Colonic mucosa (tissue), 4 donors: ENCODE measurements at places on chromosomes 12 and 14. TPM values are rescaled to one million over a fixed set of nuclear protein-coding genes. Genes with fewer than 3 reads are reported as not detected.

ABCB9 gene
- 4.5 TPM for total RNA-seq

TCHP gene
- 27.0 TPM for total RNA-seq

RNU4-1 gene
- total RNA-seq = 3,531 TPM

IFNG-AS1 gene
- not detected for total RNA-seq

ABCD2 gene
- 0.17 TPM for total RNA-seq

GMPR2 gene
- 57.9 TPM for total RNA-seq

TRIAP1 gene
- total RNA-seq = 20.4 TPM

CYP46A1 gene
- 0.25 TPM for total RNA-seq

KRT78 gene
- total RNA-seq = not detected

IL25 gene
- not detected for total RNA-seq

CCDC184 gene
- total RNA-seq = 0.53 TPM

DNA sequence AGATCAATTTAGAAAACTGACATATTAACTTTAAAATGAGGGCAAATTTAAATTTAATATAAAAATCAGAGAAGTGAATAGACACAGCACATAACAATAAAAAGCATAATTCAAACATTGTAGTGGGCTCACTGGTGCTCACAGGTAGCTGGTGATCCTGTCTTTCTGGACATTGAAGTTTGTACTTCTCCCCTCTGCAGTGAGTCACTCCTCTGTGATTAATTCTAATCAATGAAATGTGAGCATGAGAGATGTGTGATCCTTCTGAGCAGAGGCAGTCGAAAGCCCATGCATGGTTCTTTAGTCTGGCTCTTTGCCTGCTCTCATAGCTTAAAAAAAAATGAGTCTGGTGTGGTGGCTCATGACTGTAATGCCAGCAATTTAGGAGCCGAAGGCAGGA is 59.0 kb upstream of the RERGL start:
- H3K27ac ChIP-seq = no peak overlapping the region
- H3K36me3 ChIP-seq = no peaks in the 10 kb centered on the region
- H3K4me3 ChIP-seq = no peak overlapping the region
- no peak for DNase-seq

GRCh38 chr12:6158749-6159148 is 34.3 kb upstream of the VWF start:
- no peak overlapping the region for H3K4me3 ChIP-seq
- no peaks in the 10 kb centered on the region for H3K36me3 ChIP-seq
- H3K4me1 ChIP-seq = no peaks in the 10 kb centered on the region
- no peaks in the 10 kb centered on the region for H3K27me3 ChIP-seq
- H3K27ac ChIP-seq = no peak overlapping the region

DNA sequence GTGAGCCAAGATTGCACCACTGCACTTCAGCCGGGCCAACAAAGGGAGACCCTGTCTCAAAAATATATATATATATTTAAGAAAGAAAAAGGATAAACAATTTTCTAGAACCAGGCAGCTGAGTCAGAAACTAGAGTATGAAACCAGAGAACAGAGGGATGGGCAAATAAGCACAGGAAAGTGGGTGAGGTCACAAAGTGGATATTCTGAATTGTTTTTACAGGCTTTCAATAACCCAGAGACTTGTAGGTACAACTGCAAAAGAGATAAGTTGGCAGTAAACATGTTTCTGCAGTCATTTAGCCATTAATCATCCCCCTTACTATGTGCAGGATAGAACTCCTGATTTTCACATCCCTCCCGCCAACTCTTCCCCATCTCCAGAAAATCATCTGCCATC is 94.2 kb downstream of the BTG1 start:
- no peaks in the 10 kb centered on the region for H3K36me3 ChIP-seq
- no peaks in the 10 kb centered on the region for H3K4me1 ChIP-seq
- H3K27me3 ChIP-seq = no peaks in the 10 kb centered on the region
- DNase-seq = no peak
- no peak overlapping the region for H3K4me3 ChIP-seq

DNA sequence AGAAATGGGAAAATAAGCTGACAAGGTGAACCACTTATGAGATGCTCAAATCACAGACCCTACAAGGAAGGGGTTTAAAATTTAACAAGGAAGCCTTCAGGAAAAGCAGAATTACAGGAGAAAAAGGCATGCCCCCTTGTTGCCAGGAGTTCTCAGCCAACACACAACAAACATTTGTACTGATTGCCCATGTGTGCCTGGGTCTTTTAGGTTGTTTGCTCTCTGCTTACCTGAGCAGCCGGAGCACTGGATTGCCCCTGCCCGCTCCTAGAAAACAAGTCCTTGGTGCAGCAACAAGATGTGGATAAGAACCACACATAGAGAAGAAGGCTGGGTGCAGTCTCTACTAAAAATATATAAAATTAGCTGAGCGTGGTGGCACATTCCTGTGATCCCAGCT is 3.4 kb downstream of the DRAM1 start:
- no peak for DNase-seq
- H3K4me3 ChIP-seq = no peak overlapping the region
- H3K36me3 ChIP-seq = no peaks in the 10 kb centered on the region
- H3K27me3 ChIP-seq = no peaks in the 10 kb centered on the region
- no peak overlapping the region for H3K27ac ChIP-seq

GRCh38 chr12:51895378-51896135 is 7.7 kb downstream of the ANKRD33 start:
- H3K27ac ChIP-seq = peak overlapping the region; percentile 24
- no peak overlapping the region for H3K4me3 ChIP-seq
- H3K36me3 ChIP-seq = no peaks in the 10 kb centered on the region
- no peaks in the 10 kb centered on the region for H3K27me3 ChIP-seq

- H3K4me1 ChIP-seq = peaks cover 10% of the 10 kb centered on the region
- H3K4me3 ChIP-seq = peak overlapping the region; percentile 77
- H3K36me3 ChIP-seq = no peaks in the 10 kb centered on the region
- peak; percentile 78 for DNase-seq
Measured at GRCh38 chr12:55728186-55728938, 447 bp downstream of the CD63 start.

- no peaks in the 10 kb centered on the region for H3K36me3 ChIP-seq
- no peaks in the 10 kb centered on the region for H3K4me1 ChIP-seq
- no peak for DNase-seq
- H3K4me3 ChIP-seq = no peak overlapping the region
- H3K27me3 ChIP-seq = no peaks in the 10 kb centered on the region
- no peak overlapping the region for H3K27ac ChIP-seq
Measured at GRCh38 chr12:108231109-108231905, 102.2 kb downstream of the WSCD2 start.

DNA sequence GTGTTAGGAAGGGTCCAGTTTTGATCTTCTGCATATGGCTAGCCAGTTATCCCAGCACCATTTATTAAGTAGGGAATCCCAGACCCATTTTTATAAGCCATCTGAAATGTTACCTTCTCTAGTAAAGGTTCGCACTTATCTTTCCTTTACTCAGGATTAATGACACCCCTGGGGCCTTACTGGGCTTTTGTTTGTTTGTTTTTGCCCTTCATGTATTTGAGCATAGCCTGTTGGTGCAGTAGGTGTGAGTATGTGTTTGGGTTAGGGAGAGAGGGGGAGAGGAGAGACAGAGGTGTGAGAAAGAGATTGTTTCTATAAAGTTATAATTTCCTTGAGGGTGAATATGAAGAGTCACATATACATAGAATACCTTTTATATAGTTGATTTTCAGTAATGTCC is 96.9 kb downstream of the AKAP6 start:
- no peaks in the 10 kb centered on the region for H3K36me3 ChIP-seq
- DNase-seq = no peak
- no peaks in the 10 kb centered on the region for H3K4me1 ChIP-seq
- H3K27me3 ChIP-seq = no peaks in the 10 kb centered on the region
- H3K27ac ChIP-seq = no peak overlapping the region

DNA sequence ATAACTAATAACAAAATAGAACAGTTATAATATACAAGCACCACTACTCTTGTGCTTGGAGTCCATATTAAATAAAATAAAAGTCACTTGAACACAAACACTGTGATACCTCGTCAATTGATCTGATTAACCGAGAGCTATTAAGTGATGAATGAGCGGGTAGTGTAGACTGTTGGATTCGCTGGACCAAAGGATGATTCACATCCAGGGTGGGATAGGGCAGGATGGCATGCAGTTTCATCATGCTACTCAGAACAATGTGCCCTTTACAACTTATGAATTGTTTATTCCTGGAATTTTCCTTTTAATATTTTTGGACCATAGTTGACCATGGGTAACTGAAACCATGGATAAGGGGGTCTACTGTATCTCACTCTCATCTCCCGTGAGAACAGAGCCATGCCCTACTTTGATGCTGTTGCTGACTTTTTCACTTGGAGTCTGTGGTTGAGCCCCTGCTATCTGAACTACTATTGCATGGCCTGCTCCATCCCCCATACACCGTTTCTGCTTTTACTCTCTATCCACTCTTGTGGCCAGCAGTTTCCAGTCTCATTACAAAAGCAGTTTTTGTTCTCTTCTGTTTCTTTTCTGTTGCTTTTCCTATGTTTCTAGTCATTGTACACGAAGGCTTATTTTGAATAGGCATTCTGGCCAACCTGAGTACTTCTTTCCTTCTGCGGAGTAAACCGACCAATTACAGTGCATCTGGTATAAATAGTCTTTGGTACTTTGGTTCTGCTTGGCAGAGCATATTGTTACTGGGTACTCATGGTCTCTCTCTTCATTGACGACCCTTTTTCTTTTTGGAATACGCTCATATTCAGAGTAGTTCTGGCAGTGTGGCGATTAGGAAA is 12.2 kb downstream of the TMTC2 start:
- H3K4me3 ChIP-seq = no peak overlapping the region
- no peaks in the 10 kb centered on the region for H3K4me1 ChIP-seq
- H3K27ac ChIP-seq = no peak overlapping the region
- H3K27me3 ChIP-seq = no peaks in the 10 kb centered on the region
- no peak for DNase-seq

DNA sequence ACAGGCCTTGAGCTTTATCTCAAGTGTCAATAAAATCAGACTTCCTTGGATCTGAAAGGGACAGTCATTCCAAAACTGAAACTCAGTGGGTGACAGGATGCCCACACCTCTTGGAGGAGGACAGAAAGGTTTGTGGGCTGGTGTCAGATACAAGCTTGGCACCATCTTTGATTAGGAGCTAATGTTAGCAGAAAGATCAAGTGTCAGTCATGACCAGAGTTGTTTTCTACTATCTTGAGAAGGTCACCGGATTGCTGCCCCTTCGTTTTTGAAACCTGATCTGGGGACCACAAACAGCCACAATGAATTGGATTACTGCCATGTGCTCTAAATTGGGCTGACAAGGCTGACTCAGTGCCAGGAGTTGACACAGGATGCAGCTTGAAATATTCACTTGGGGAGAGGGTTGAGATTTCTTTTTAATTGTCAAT is 88.3 kb downstream of the OTOGL start:
- no peak overlapping the region for H3K4me3 ChIP-seq
- H3K27me3 ChIP-seq = no peaks in the 10 kb centered on the region
- H3K4me1 ChIP-seq = no peaks in the 10 kb centered on the region
- DNase-seq = no peak
- peak overlapping the region; percentile 25 for H3K27ac ChIP-seq

GRCh38 chr14:87698481-87698880 is 294.5 kb downstream of the GALC start:
- no peaks in the 10 kb centered on the region for H3K36me3 ChIP-seq
- H3K4me1 ChIP-seq = no peaks in the 10 kb centered on the region
- H3K27me3 ChIP-seq = no peaks in the 10 kb centered on the region
- no peak overlapping the region for H3K4me3 ChIP-seq

DNA sequence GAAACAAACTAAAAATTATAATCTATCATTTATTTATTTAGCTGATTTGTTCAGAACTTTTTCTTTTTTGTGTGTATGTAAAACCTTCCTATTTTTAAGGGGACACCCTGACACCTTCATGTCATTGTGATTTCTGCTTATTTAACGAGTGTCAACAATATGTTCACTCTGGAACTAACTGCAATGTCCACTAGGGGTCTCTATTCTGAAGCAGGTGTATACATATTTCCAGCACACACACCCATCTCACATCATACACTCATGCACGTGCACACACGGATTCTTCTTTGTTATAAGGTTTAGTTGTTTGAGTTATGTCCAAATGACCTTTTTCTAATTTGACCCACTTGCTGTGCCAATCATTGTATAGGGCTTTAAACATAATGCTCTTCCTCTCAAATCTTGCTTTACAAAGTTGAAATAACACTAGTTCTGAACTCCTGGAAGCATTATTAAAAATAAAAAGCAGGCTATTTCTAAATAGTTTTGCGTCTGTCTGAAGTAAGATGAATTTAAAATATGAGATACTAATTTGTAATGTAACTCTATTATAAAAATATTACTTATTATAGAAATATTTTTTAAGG is 15.5 kb downstream of the E2F7 start:
- no peaks in the 10 kb centered on the region for H3K27me3 ChIP-seq
- peak; percentile 23 for DNase-seq
- H3K36me3 ChIP-seq = no peaks in the 10 kb centered on the region
- H3K4me1 ChIP-seq = no peaks in the 10 kb centered on the region

DNA sequence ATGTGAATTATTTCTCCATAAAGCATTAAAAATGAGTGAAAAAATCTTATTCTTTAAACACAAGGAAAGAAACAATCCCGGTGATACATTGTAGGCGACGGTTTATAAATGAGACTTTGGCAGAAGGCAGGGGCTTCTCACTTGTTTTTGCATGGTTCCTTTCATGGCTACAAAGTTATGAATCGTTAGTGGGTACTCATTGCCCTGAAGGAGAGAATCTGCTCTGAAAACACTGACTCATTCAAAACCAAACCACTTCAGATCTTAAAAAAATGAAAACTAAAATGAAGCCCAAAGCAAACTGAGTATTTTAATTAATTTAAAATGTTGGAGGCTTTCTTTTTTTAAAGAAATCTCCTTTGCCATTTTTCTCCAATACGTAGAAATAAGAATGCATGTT is 41.4 kb upstream of the AMIGO2 start:
- no peak for DNase-seq
- H3K36me3 ChIP-seq = no peaks in the 10 kb centered on the region
- no peaks in the 10 kb centered on the region for H3K4me1 ChIP-seq
- H3K27ac ChIP-seq = no peak overlapping the region

GRCh38 chr12:56013482-56013881 is 7.4 kb upstream of the IKZF4 start:
- no peak overlapping the region for H3K27ac ChIP-seq
- H3K27me3 ChIP-seq = no peaks in the 10 kb centered on the region
- DNase-seq = peak; percentile 41
- H3K36me3 ChIP-seq = no peaks in the 10 kb centered on the region
